Cardiac muscle cell (in vitro differentiated cells and primary cell): ENCODE measurements at places on chromosomes 4 and X.
A peak's percentile ranks its signal among the peaks of the same experiment; 100 is the strongest.

DNA sequence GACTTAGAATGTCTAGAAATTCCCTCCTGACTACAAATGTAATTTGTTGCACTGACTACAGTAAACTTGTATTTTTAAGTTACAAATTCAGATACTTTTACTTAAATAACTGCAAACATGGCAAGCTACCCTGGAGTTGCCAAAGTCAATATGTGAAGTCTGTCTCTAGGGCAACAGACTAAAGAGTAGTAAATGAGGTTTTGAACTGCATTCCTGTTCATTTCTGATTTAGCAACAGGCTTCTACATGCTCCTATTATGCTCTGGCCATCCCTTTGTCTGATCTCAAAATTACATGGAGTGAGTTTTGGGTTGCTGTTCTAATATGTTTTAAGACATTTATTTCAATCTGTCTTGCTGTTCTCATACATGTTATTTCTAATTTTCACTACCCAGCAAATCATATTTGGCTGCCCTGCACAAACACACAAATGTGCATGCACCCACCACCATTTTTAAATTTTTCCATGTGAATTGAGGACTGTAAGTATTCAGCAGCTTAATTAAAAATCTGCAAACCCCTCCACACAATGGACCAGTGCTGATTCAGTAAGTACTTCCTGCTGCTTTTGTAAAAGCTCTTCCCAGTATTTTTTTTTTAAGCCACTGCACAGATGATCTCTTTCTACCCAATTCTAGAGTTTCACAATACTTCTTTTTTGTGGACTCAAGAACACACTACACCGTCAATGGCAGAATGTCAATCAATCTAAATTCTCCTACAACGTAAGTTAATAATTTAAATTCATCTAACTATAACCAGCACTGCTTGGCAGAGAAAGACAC lies 26.7 kb downstream of the SH3RF1 start:
- DNase-seq, result no peak

- DNase-seq, result no peak
Observed at GRCh38 chr4:123750044-123750443, 353.4 kb downstream of the SPRY1 start.

- DNase-seq, result no peak
Observed at GRCh38 chr4:17236686-17237085, 275.2 kb downstream of the QDPR start.

GRCh38 chr4:25856756-25857155 lies 6.0 kb downstream of the SEL1L3 start:
- peak; percentile 75 for DNase-seq

DNA sequence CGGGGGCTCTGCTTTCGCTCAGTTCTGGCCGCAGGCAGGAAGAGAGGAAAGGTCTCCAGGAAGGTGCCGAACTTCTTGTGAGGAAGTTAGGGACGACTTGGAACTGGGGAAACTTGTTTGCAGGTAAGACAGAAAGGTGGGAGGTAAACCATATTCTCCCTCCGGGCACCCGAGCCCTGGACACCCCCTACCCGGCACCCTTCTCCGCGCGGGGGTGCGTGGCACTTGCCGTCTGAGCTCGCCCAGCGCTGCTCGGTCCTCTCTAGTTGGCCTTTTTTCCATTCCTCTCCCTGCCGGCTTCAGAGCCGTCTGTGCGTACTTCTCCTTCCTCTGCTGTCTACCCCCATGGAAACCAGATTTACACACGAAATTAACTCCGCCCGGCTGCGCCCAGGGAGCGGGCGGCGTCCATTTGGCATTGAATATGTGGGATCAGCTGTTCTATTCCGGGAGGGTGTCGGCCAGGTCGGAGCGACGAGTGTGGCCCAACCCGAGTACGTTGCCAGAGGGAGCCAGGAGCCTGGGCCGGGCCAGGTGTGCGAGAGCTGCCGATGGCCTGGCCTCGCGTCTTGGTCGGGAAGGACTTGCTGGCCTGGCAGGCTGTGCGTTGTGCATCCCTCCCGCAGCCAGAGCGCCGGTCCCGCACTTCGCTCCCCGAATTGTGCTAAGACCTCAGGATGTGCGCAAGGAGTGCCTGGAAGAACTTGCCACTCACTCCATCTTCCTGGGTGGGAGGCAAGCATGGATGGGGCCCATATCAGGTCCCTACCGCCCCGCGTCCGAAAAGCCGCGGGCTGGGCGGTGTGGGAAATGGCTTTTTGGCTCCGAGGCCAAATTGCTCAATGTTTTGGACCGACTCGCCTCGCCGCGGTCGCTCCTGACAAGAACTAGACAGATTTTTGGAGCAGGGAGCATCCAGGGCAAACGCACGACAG lies 1.7 kb downstream of the PDGFRA start:
- DNase-seq, result peak; percentile 49

DNA sequence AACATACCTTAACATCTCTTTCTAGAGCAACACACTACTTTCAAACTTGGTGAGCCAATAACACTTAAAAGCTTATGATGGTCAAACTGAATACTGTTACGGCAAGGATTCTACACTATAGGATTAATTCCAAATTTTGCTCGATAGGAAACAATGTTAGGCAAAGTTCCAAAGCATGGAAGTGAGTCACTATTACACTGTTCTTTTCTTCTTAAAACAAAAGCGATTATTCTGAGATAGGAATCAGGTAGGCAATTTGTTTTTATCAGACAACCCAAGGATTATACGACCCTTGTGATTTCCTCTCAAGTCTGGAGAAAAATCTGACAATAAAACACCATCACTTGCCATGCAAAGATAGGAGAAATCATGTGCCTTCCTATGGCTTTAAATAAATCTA lies 81.5 kb downstream of the HUWE1 start:
- DNase-seq, result no peak

DNA sequence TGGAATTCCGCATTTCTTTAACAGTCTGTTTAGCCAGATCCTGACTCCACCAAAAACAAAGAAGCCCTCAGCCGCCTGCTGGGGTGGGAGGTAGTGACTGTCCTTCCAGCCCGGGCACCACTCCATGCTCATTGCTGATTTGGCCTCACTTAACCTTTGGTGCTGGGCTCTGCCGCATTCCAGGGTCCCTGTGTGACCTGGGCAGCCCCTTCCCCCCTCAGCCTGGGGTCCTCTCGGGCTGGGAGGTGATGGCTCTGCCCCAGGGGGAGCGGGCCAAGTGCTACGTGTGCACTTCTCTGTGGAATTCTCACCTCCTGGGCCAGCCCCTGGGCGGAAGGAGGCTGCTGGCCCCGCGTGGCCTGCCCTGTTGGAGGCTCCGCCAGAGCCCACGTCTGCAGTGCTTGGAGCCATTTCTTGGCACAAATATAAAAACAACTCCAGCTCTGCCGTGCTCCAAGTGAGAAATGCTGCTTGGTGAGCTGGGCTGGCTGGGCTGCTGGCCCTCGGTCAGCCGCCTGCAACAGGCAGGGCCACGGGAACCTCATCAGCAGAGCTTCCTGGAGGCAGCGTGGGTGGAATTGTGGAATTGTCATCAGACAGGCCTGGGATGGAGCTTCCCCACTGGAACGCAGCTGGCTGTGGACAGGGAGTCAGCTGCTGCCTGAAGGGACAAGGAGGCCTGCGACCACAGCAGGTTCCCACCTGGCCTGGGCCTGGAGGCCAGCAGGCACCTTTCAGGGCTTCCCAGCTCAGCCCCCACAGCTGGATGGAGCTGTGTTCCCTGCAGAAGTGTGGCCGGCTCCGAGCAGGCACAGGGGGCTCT lies 66.0 kb downstream of the TRMT44 start:
- no peak for DNase-seq

- DNase-seq, result no peak
Observed at GRCh38 chrX:72026341-72027023, 105.2 kb downstream of the RTL5 start.

DNA sequence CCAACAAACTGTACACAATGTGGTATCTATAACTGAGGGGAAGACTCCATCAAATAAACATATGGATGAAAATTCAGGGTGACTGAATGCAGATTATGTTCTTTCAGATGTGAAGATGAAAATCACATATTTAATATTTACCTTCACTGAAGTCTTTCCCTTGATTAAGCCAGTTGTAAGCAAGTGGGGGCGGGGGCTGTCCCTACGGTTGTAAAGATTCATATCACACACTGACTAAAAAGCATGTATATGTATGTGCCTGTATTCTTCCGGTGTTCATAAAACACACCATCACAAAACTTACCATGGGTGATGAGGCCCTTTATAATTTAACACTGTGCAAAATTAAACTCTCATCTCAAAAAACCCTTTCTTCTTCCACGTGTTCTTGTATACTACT lies 1.3 kb downstream of the TAB3 start:
- DNase-seq, result no peak

DNA sequence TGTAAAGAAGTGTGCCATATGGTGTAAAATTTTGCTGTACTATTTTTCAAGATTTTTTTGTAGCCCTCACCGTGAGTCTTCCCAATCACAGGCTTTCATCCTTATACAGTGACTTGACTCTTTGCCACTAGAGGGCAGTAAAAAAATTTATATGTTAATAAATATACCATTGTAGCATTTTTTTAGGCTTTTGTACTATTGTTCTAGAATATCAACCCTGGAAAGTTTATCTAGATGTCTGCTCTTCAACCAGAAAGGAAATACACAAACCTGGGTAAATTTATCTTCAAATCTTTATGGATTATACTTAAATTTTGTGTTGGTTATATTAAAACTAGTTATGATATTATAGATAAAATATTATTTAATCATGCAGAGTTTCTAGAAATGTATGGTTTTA lies 235.3 kb downstream of the TENM3 start:
- DNase-seq, result peak; percentile 72

- no peak for DNase-seq
Observed at GRCh38 chr4:7041801-7042502, 1.2 kb upstream of the TADA2B start.

DNA sequence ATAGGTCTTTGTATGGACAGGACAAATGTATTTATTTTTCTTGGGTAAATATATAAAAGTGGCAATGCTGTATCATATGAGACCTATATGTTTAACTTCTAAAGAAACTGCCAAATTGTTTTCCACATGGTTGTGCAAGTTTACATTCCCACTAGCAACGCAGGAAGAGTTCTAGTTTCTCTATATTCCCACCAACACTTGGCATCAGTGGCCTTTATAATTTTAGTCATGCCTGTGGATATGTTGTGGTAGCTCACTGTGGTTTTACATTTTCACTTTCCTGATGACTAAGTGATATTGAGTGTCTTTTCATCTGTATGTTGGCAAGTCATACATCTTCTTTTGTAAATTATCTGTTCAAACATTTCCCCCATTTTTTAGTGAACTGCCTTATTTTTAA lies 126.0 kb downstream of the EMCN start:
- no peak for DNase-seq

GRCh38 chr4:120723986-120724385 lies 198.5 kb downstream of the PRDM5 start:
- no peak for DNase-seq

DNA sequence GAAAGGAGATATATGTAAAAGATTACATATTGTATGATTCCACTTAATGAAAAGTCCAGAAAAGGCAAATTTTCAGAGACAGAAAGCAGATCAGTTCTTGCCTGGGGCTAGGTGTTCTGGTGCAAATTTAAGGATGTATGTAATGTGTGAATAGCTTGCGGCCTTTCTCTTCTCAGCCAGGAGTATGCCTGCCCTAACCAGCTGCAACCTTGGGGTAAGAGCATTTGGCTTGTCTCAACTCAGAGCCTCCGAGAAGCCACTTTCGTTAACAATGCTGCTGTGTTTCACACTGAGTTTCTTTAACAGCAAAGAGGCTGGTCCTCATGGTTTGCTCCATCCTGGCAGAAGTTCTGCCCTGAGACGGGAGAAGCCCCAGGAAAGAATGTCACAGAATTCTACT lies 102.7 kb downstream of the SPCS3 start:
- no peak for DNase-seq

DNA sequence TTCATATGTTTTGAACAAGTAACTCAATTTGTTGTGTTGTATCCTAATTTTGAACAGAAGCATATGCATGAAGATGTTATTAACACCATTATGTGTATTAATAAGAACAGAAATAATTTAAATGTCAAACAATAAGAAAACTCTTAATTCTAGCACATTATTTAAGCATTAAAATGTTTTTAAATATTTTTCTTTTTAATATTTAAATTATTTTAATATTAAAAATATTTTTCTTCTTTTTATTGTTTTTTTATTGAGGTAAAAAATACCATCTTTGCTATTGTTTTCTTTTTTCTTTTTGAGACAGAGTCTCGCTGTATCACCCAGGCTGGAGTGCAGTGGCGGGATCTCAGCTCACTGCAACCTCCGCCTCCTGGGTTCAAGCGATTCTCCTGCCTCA lies 441.0 kb upstream of the GALNT7 start:
- DNase-seq, result no peak

DNA sequence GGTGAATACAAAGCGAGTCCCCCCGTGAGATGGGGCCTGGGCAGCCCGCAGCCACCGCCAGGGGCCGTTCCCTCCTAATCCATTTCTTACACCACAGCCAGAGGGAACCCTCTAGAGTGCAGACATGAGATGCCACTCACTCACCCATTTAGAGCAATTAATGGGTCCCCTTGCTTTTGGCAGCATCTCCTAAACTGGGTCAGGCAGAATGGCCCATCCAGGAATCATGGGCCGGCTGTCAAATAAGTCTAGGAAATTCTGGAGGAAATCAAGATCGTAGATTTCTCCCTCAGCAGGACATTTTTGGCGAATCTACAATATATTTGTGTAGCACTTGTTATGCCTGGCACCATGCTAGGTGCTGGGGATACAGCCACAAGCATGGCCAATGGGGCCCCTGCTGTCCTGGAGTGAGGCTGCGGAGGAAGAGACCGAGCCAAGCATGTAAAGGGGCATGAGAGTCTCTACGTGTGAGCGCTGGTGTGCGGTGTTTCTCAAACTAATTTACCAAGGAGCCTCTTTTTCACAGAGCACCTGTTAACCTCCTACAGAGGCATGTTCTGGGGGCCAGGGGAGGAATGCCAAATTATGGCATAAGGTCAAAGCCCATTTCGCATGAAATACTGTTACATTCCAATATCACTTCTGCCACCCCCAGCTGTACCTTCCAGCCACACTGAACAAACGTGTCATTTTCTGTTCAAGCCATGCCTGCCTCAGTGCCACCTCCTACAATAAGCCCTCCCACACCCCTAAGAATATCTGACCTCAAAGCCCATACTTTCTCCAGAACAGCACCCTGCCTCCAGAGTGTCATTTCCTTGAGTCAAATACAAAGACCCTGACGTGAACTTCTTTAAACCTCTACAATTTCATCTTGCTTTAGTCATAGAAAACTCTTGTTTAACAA lies 28.1 kb upstream of the JAKMIP1 start:
- DNase-seq, result no peak

DNA sequence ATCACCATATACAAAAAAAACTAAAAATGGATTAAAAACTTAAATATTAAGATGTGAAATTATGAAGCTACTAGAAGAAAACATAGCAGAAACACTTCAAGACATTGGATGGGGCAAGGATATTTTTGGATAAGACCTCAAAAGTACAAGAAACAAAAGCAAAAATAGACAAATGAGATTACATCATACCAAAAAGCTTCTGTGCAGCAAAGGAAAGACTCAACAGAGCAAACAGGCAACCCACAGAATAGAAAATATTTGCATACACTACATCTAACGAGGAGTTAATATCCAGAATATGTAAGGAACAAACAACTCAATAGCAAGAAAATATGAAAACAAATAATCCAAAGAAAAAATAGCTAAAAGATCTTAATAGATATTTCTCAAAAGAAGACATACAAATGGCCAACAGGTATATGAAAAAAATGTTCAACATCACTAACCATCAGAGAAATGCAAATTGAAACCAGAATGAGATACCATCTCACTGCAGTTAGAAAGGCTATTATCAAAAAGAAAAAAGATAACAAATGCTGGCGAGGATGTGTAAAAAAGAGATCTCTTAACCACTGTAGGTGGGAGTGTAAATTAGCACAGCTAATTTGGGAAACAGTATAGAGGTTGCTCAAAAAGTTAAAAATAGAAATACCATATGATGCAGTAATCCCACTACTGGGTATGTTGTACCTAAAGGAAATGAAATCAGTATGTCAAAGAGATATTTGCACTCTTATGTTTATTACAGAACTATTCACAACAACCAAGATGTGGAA lies 17.8 kb upstream of the LRCH2 start:
- no peak for DNase-seq
